ENCODE measurements at places on chromosomes 11 and 22. TPM values are rescaled to one million over a fixed set of nuclear protein-coding genes. Genes with fewer than 3 reads are reported as not detected.

Gene MUC2
- total RNA-seq: not detected

Gene OR10D3
- total RNA-seq: not detected

Gene MS4A15
- total RNA-seq: not detected

Gene NNMT
- 74.7 TPM for total RNA-seq

Gene OR10A2
- not detected for total RNA-seq

Gene HMOX1
- 23.1 TPM for total RNA-seq

Gene CASP4
- total RNA-seq: 91.9 TPM

Gene MRGPRD
- not detected for total RNA-seq

Gene SLC6A5
- not detected for total RNA-seq

Gene ALDH3B1
- total RNA-seq: 11.9 TPM

Gene OSM
- not detected for total RNA-seq

Gene PATE2
- not detected for total RNA-seq

Gene FGF19
- total RNA-seq: not detected

Gene CALCA
- not detected for total RNA-seq

Gene OPCML
- total RNA-seq: under 0.01 TPM

Gene ASPHD2
- total RNA-seq: 1.3 TPM

Gene SORL1
- 1.9 TPM for total RNA-seq

Gene PANX2
- under 0.01 TPM for total RNA-seq

Gene PHOX2A
- total RNA-seq: not detected

Gene GLYAT
- not detected for total RNA-seq

Gene TENM4
- 9.0 TPM for total RNA-seq

Gene SLN
- total RNA-seq: not detected

Gene TMEM121B
- under 0.01 TPM for total RNA-seq

Gene SAA4
- total RNA-seq: not detected

Gene HPX
- total RNA-seq: 0.36 TPM

Gene SYT8
- not detected for total RNA-seq

Gene C11orf87
- under 0.01 TPM for total RNA-seq

Gene OR4A16
- not detected for total RNA-seq

Gene NXPE1
- total RNA-seq: not detected

Gene APLP2
- total RNA-seq: 134 TPM

Gene TMPRSS5
- total RNA-seq: under 0.01 TPM

Gene DMC1
- 0.18 TPM for total RNA-seq

Gene RAC2
- total RNA-seq: 10.0 TPM

Gene SYNGR1
- 19.7 TPM for total RNA-seq

Measured in IMR-90 (cell line).